ENCODE measurements at places on chromosomes 13 and 19.
A peak's percentile ranks its signal among the peaks of the same experiment; 100 is the strongest.

DNA sequence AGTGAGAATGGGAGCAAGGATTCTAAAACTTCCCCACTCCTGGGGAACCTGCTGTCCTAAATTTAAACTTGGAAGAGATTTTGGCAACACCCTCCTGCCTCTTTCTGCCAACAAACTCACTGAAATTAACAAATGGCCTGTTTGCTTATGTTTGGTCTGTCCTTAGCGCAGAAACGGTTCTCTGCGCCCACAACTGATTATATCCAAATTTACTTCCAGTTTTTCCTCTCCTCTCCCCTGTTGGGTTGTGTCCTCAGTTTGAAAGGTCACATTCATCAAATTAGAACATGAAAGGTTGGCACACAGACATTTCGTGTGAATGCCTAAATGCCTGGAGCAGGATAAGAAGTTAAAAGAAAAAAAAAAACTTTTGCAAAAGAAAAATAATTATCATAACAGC, 56.4 kb upstream of the MRI1 start:
- no peak for DNase-seq

GRCh38 chr13:97875218-97875617, 78.3 kb upstream of the IPO5 start:
- DNase-seq: no peak

DNA sequence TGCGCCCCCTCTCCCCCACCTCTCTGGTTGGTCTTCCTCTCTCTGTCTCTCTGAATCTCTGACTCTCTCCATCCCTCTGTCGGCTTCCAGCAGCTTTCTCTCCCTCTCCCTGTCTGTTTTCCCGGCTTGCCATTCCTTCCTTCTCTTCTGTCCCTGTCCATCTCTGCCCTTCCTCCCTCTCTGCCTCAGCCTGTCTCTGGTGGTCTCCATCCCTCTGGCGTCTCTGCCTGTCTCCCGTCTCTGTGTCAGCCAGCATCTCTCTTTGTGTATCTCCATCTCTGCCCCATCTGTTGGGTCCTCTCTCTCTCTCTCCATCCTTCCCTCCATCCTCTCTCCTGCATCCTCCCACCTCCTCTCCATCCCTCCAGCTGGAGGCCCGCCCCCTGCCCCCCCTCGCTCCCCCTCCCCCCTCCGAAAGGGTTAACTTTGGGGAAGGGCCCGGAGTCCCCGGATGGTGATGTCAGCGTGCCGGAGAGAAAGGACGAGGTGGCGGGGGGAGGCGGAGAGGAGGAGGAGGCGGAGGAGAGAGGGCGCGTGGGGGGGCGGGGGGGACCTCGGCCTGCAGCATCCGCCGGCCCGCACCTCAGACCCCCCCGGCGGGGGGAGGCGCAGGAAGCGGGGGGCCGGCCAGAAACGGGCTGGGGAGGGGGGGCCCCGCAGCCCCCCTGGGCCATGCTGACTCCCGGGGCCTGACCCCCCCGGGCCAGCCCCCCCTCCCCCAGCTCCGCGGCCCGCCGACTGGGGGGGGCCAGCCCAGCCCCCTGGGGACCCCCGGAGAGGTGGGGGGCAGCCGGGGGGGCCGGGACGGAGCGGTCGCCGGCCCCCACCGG, at the start of gene BRSK1:
Gene BRSK1, plus strand, starts transcription at position 450 of the 830 bp plus-strand sequence. CDS start 446 bp downstream, outside the sequence.
- DNase-seq: peak; percentile 82

DNA sequence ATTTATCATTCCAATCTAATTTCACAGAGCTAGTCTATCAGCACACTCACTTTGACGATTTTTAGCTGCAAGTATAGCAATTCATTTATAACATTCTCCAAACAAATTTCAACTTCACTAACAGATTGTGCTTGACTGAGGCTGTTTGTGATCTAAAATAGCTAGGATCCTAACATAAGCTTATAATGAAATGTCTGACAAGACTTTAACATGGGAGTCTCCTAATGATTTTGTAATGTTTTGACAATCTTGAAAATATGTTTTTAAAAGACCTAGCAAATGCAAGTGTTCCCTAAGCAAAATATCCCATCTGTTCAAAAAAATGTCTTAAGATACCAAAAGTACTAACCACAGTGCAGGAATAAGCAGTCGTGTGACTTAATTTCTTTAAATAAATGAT, 889.5 kb upstream of the SPRY2 start:
- no peak for DNase-seq

DNA sequence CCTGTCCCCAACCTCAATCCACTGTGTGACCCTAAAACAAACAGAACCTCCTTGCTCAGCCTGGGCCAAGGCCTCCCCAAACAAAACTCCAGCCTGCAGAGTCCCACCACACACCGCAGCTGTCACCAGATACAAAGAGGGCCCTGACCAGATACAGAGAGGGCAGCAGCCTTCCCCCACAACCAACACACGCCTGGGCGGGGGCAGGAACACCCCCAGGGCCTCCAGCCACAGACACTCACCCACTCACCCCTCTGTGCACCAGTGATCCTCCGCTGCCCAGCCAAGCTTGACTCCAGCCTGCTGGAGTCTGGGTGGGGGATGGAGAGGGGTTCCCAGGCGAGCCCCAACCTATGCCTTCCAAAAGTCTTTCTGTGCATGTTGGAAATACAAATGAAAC, 5.9 kb upstream of the CIRBP start:
- DNase-seq: no peak

GRCh38 chr13:23743278-23744076, 145.7 kb downstream of the MIPEP start:
- no peak for DNase-seq

GRCh38 chr19:16449330-16449961, 22.3 kb downstream of the EPS15L1 start:
- no peak for DNase-seq

- DNase-seq: no peak
These were observed 58.7 kb upstream of the RGCC start for GRCh38 chr13:41398494-41399170.

GRCh38 chr13:97030705-97031452, 36.6 kb upstream of the OXGR1 start:
- no peak for DNase-seq

GRCh38 chr19:51131780-51132680, 7.3 kb downstream of the SIGLEC9 start:
- DNase-seq: no peak

DNA sequence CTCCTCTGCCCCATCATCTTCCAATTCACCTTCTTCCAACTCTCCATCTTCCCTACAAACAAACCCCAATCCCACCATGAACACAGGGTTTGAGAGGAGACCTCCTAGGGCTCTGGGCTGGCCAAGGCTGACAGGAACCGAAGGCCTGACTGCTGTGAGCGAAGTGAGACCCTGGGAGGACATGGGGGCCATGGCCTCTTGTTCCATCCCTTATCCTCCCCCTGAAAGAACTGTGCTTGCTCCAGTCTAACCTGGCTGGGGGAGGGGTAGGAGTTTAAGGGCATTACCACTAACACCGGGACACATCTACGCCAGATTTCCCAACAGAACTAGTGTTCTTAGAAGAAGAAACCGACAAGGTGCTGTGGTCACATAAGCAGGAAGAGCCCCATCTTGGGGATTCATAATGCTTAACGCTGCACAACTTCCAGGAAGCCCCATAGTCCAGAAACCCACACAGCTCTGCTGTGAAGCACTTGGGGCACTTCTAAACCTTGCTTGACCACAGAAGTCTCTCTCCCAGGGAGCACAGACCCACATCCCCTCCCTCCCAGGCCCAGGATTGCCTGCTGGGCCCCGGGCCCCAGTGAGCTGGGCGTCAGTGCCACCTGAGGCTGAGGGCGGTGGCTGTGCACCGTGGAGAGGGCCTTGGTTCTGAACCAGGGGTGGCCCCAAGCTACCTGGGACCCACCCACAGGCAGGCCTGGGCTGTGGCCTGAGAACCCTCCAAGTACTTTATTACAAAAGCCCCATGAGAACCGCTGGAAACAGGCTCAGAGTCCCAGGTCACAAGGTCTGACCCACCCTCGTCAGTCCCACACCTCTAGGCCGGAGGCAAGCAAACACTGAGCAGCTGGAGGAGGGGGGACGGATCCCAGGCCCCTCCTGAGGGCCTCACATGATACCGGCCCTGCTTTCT, 18.8 kb downstream of the ZC3H4 start:
- no peak for DNase-seq

GRCh38 chr13:30884543-30884942, 21.5 kb upstream of the MEDAG start:
- no peak for DNase-seq

DNA sequence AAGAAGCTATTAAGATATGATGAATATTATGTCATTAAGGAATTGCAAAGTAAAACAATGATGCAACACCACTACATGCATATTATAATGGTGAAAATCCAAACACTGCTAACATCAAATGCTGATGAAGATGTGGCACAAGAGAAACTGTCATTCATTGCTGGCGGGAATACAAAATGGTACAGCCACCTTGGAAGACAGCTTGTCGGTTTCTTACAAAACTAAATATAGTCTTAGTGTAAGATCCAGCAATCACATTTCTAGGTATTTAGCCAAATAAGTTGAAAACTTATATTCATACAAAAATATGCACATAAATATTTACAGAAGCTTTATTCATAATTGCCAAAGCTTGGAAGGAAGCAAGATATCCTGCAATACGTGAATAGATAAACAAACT, 114.9 kb upstream of the EDNRB start:
- DNase-seq: no peak

DNA sequence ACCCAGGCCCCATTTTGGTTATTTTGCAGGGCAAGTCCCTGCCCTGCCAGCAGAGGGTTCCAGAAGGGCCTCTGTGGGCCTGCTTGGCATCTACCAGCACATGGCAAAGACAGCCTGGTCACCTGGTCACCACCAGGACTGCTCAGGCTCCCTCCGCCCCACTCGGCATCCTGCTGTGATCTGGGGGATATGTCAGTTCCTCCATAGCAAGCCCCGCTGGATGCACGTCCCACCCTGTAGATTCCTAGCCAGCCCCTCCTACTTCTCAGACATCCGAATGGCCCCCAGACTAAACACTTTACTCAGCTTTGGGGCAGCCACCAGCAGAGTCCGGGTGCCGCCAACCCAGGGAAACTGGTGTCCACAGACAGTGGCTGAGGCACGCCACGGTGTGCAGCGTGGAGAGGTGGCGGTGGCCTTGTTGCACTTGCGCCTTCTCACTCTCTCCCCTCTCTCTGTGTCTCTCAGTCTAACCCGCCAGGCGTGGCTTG, 31.8 kb upstream of the USE1 start:
- DNase-seq: no peak

DNA sequence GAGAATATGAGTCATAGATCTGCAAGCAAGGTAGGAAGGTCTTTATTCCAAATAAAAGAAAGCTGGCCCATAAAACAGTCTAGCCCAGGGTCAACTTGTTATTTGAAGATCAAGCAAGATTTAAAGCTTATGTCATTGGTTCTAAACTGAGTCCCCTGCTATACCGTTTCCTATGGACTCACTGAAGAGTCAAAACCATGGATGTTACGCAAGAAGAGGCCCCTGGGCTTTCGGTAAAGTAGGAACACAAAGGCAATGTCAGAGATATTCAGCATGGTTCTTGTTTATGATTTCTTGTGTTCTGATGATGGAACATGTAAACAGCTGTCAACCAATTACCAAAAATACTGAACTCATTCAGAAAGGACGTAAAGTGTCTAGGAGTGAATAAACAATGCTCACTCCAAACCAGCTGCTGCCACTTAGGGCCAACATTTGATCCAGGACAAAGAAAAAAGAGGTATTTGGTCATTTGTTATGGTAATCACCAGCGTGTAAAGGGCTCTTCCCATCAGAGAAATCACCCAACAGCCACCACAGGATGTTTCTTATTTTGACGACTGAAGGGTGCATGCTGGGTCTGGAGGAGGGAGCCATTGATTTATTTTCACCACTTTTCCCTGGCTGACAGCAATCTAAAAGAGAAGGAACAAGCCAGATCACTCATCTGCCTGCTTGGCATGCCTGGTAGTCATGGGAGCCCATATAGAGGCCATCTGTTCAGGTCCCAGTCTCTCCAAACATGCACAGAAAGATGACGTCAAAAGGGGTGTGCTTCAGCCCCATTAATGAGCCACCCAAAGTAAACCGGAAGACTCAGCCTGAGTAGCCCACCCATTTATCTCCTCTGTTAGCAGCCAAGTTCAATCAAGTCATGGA, 68.3 kb downstream of the FGF14 start:
- DNase-seq: no peak

GRCh38 chr13:99528547-99528946, 27.3 kb downstream of the TM9SF2 start:
- no peak for DNase-seq

All from amygdala (tissue), 56 donors.